ENCODE measurements at places on chromosomes 7 and 10.

DNA sequence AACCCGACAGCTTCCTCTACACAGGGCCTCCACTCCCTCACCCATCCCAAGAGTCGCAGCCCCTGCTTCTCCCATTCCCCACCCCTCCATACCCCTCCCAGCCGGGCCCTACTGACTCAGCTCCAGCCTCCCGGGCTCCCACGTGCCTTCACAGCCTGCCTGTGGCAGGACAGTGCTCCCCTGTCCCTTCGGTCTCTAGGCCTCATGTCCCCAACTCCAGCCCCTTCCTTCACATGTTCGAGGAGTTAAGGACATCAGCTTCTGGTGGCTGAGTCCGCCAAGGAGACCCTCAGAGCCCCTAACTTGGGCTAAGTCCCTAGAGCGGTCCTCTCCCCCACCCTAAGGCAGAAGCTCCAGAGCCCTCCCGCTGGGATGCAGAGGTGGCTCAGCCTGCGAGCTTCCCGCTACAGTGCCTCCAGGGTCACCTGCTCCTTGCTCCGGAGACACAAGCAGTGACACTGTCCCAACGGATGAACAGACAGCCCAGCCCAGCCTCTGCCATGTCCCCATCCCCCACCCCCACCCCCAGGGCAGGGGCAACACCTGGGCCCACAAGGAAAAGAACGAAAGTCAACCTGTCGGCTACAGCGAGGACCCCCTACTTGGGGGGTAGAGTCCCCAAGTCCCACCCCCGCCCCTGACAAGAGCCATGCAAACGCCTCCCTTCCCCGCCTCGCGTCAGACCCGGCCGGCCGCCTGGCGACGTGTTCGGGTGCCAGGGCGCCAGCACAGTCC is 716 bp downstream of the SMARCD3 start:
- no peak for DNase-seq

GRCh38 chr10:49598986-49599385 is 11.1 kb upstream of the SLC18A3 start:
- DNase-seq = no peak

DNA sequence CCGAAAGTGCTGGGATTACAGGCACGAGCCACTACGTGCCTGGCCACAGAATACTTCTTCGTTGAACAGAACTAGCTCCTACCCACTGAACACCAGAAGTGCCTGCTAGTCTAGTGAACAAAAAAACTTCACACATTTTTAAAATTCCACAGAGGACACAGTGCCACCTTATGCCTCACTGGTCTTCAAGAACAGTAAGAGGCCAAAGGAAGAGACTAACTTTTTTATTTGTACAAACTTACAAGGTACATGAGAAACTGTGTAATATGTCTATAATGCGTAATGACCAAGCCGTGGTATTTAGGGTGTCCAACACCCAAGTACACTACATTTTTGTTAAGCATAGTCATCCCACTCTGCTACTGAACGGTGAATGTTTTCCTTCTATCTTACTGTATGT is 144.4 kb upstream of the PTER start:
- DNase-seq = no peak

- no peak for DNase-seq
Observed at GRCh38 chr7:93392984-93393383, 160.8 kb downstream of the VPS50 start.

DNA sequence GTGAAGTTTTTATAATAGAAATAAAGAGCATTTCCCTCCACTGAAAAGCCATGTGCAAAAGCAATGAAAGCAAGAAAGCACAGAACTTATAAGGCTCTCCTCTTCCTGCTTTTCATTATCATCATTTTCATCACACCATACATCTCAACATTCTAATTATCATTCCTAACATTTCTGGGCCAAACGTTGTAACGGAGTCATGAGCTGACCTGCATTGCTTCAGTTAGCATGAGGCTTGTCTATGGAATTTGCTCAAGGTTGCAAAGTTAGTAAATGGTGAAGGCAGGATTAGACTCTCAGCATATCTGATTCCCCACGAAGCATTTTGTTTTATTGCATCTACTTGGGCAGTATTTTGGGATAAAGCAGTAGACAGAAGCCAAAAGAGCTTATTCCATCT is 11.4 kb downstream of the SCIN start:
- DNase-seq = peak; percentile 82

DNA sequence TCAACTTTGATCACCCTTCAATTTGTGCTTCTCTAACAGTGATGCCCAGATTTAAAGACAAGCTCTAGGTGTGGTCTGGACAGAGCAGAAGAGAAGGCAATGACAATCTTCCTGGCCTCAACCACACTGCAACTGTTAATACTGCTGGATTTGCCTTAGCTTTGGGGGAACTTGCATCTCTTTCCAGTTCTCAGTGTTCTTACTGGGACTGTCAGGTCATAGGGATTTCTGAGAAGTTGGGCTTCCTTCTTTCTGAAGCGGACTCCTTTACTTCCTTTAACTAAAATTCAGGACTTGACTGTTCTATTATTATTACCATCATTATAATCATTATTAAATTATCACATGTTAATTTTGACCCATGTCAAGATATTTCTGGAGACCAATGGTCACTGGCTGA is 80.8 kb downstream of the OSBPL3 start:
- no peak for DNase-seq

- peak; percentile 26 for DNase-seq
Observed at GRCh38 chr10:125232841-125233240, 72.5 kb upstream of the CTBP2 start.

DNA sequence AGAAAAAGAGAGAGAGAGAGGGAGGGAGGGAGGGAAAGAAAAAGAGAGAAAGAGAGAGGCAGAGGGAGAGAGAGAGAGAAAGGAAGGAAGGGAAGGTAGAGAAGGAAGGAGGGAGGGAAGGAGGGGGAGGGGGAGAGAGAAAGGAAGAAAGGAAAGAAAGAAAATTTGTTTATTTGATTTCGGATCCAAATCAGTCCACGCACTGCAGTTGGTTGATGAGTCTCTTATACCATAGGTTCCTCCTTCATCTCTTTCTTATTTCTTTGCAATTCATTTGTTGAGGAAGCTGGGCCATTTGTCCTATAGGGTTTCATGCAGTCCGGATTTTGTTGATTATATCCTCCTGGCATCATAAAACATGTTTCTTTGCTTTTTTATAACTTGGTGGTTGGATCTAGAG is 34.4 kb downstream of the AIFM2 start:
- DNase-seq = no peak

GRCh38 chr7:82263920-82264782 is 179.4 kb downstream of the CACNA2D1 start:
- no peak for DNase-seq

DNA sequence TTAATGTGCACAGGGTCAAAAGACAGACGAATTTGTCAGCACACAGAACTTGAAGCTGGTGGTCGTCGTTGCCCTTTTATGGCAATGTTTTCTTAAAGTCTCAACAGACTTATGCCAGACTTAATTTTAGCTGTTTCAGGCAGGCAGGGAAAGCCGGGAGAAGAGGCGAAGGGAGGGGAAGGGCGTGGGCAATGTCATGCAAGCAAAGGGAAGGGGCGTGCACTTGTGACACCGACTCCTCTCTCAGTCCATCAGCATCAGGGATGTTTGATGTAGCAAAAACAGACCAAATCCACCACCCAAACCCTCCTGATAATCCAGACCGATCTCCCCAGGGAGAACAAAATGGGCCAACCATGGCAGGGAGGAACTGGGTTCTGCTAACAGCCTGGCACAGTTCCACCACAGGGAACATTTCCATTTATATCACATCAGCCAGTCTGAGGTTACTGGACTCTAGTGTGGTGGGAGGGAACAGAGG is 118.1 kb upstream of the RHEB start:
- peak; percentile 94 for DNase-seq

- DNase-seq = peak; percentile 17
Observed at GRCh38 chr7:43764807-43765491, 6.5 kb downstream of the BLVRA start.

DNA sequence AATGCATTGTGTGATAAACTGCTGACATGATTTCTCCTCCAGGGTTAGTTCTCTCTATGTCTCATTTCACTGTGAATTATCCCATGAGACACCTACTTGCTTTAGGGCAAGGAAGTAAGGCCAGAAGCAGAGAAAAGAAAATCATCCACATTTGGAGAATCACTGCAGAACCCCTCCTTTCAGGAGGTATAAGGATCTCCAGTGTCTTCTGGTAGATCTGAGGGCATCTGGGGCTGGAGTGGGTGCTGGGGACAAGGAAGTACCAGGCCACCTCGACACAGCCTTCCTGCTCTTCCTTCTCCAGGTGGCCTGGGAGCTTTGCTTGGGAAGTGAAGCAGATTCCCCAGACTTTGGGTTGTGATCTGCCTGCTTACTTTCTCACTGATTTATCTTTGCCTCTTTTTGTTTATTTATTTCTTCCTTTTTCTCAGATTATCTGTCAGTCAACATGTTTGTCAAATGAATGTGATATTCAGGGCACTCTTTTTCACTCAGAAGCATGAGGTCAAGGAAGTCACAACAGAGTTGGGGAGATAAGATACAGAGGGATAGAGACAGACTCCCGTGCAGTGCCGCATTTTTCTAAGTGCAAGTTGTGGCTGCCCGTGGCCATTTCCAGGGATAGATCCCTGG is 12.4 kb upstream of the CAMK2G start:
- no peak for DNase-seq

DNA sequence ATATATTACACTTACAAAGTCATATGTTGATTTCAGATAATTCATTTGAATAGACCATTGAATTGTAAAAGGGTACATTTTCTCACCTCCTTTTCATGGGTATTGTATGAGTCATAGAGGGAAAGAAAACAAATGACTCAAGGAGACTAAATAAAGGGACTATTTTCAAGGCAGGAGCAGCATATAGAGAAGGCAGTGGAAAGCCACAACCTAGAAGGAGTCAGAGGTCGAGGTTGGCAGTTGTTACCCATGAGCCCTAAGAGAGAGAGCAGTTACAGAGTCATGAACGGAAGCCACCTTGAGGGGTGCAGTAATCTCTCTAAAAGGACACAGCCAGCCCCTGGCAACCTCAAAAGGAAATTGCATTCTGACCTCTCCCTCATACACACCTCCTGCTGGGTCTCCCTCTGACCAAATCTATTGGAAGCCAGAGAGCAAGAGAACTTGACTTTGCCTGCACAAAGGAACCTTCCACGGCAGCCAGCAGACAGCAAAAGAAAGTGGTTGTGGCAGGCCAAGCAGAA is 137.9 kb downstream of the GRM8 start:
- no peak for DNase-seq

DNA sequence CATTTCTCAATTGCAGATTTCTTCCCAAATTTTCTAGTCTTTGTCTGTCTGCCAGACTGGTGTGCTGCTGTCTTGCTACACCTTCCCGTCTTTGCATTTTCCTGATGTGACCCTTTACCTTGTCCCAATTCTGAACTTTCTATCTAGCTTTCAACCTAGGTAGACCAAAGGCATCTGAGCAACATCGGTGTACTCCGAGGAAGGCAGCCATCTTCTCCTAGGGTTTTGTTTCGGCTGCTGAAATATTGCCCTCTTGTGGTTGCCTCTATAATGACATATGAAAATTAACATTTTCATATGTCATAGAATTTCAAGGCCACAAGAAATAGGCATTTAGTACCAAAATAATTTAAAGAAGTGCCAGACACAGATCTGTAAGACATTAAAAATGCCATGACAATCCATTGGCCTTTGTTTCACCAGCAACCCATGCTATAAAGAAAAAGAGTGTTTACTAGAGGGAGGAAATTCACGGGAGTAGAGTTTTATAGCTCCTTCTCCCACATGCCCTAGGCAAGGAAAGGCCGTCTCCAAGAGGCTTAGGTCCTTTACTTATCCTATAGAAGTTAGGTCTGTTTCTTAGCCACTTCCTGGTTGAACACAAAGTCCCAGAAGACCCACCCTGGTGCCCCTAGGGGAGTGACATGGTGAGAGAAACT is 23.4 kb downstream of the OR9A2 start:
- DNase-seq = peak; percentile 25

- no peak for DNase-seq
Observed at GRCh38 chr7:148481971-148482626, 108.5 kb upstream of the C7orf33 start.

- DNase-seq = peak; percentile 88
Observed at GRCh38 chr10:50990568-50991455, 83.5 kb upstream of the PRKG1 start.

- DNase-seq = no peak
Observed at GRCh38 chr7:46679671-46680070, 758.6 kb upstream of the IGFBP3 start.

- DNase-seq = no peak
Observed at GRCh38 chr7:131011432-131011742, 277.4 kb upstream of the KLF14 start.

- DNase-seq = no peak
Observed at GRCh38 chr7:71843676-71844075, 568.5 kb downstream of the CALN1 start.

- DNase-seq = no peak
Observed at GRCh38 chr7:112104120-112104519, 102.1 kb downstream of the DOCK4 start.

- DNase-seq = no peak
Observed at GRCh38 chr10:50469778-50470193, 154.0 kb downstream of the SGMS1 start.

GRCh38 chr7:30185496-30185895 is 50.7 kb downstream of the MTURN start:
- DNase-seq = no peak

- DNase-seq = no peak
Observed at GRCh38 chr10:8174762-8175161, 120.3 kb downstream of the GATA3 start.

- DNase-seq = peak; percentile 96
Observed at GRCh38 chr10:4470231-4470835, 355.7 kb upstream of the AKR1E2 start.

DNA sequence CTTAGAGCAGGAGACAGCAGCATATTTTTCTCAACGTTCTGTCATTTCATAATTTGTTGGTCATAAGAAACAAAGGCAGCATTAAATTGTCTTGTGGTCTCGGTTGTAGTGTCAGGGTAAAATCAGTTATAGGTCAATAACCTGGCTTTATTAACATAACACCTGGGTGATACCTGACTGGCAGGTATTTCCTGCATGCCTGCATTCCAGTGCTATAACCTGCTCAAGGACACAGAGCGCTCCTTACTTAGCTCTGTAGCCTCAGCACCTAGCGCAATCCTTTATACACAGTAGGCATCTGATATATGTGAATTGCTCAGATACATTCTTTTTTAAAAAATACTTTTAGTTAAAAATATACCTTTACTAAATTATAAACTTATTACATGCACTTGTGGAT is 38.9 kb upstream of the PRKG1 start:
- DNase-seq = no peak

GRCh38 chr7:139914306-139915267 is 85.5 kb downstream of the TBXAS1 start:
- peak; percentile 67 for DNase-seq

DNA sequence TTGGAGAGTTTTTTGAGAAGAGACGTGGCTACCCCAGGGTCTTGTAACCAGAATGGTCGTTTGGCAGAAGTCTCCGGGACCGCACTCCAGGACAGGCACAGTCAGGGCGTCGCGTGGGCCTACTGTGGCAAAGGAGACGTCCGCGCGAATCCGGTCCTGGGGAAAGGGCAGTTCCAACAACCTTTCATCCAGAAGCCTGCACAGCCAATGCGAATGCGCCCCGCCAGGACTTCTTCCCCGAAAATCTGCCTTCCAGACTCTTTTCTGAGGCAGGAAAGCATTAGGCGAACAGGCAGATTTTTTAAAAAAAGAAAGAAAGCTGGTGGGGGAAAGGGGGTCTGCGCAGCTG is 2.0 kb downstream of the HPSE2 start:
- DNase-seq = no peak
